ENCODE measurements at places on chromosomes 2 and 18.

DNA sequence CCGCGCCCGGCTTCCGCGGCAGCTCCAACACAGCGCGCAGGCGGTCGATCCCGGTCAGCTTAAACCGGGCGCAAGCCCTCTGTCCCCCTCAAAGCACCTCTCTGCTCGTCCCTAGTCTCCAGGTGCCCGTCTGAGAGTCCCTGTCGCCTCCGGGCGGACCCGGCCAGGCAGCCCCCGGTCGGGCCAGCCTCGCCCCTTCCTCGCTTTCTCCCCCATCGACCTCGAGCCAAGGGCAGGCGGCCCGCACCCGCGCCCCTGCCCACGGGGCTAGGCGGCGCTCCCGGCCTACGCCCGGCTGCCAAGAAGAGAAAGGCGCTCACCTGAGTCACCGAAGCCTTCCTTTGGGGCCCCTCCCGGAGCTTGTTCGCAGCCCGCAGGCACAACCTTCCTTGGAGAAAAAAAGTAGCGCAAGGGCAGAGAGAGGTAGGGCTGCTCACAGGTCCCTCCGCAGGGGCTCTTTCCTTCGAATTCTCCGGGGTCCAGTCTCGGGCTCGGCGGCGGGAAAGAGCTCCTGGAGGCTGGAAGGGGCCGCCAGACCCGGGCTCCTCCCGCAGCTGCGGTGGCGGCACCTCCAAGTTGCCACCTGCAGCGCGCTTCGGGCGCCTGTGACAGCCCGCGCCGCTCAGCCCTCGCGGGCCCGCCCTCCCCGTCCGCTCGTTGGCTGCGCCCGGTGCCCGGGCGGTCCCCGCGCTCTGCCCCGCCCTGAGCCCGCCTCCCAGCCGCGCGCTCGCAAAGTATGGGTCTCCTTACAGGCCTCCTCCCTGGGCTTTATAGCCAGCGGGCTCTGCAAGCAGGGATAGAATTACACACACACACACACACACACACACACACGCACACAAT, 86.5 kb upstream of the EPB41L3 start:
- DNase-seq: no peak

DNA sequence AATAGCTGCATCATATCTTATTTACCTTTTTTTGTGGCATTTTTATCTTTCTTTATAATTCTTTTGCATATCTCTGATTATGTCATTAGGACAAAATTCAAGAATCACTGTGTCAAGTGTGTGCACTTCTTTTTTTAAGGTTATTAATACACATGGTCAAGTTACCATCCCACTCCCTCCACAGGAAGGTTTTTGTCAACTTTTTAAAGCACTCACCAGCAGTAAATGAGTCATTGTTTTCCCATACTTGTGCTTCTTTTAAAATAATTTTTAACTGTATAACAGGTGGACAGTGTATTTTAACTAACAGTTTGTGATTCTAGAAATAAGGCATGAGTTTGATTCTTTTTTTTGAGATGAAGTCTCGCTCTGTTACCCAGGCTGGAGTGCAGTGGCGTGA, 45.7 kb upstream of the FAM171B start:
- DNase-seq: no peak

GRCh38 chr2:1505031-1505441, 91.8 kb downstream of the TPO start:
- DNase-seq: no peak

- DNase-seq: no peak
Observed at GRCh38 chr2:238398577-238398976, 28.1 kb upstream of the ASB1 start.

- no peak for DNase-seq
Observed at GRCh38 chr2:62178741-62179271, 17.1 kb upstream of the B3GNT2 start.

DNA sequence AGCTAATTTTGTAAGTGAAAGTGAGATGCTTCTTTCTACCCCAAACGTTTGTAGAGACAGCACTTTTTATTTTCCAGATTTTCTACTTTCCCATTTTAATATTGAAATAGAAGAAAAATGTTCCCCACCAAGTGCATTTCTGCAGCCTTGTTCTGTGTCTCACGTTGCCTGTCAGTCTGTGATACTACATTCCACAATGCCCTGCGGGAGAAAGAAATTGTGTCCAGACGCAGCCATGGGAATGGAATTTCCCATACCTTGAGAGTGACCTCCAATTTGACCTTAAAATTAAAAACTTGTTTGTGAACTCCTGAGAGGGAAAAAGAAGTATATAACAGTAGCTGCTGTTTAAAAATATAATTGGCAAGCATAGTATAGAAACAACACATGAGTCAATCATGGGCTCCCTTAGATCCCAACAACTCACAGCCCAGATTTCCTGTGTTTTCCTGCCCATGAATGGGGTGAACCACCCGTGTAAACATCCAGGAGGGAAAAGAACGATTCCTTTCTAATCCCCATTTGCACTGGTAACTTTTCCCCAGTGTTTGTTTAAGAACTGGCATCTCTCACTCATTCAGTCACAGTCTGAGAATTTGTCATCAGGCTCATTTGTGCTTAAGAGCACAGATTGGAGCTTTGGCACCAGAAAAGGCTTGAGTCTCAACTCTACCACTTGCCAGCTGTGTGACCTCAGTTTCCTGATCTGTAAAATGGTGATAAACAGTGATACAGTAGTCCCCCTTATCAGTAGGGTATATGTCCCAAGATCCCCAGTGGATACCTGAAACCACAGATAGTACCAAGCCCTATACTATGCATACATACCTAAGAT, 166.1 kb upstream of the ZNF521 start:
- no peak for DNase-seq

All from RCC 7860 (cell line).